ENCODE measurements at places on chromosomes 7 and 10. TPM values are rescaled to one million over a fixed set of nuclear protein-coding genes. Genes with fewer than 3 reads are reported as not detected.

The ACTR3C gene
- 0.11 TPM for total RNA-seq

DNA sequence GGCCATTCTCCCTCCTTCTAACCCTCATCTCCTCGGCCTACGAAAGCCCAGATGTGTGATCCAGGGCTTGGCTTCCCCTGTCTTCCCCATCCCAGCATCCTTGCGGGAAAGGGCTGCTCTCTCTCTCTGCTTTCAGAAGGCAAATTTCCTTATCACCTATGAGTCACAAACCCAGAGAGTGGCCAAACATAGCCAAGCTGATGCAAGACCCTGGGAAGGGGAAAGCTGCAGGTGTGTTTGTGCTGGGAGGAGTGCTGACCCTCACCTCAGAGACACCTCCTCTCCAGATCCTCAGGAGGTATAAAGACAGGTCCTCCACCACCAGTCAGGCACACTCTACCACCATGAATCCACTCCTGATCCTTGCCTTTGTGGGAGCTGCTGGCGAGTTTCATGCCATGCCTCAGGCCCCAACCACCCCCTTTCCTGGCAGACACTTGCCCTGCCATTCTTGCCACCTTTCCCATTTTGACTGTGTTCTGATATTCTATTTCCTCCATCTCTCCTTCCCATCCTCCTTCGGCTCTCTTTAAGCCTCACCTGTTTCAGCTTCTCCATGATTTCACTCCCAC is 10.6 kb upstream of the PRSS2 start:
- H3K4me3 ChIP-seq, result no peak overlapping the region
- H3K4me1 ChIP-seq, result no peaks in the 10 kb centered on the region
- DNase-seq, result peak; percentile 18
- H3K27me3 ChIP-seq, result no peaks in the 10 kb centered on the region
- H3K27ac ChIP-seq, result no peak overlapping the region

- H3K27ac ChIP-seq, result no peak overlapping the region
- H3K4me1 ChIP-seq, result peaks cover 8% of the 10 kb centered on the region
- no peak for DNase-seq
- H3K36me3 ChIP-seq, result no peaks in the 10 kb centered on the region
These were observed 16.0 kb downstream of the DENND2A start for GRCh38 chr7:140624392-140625191.

The HOXA5 gene
- total RNA-seq, result 22.0 TPM

The SPDYE6 gene
- total RNA-seq, result not detected

DNA sequence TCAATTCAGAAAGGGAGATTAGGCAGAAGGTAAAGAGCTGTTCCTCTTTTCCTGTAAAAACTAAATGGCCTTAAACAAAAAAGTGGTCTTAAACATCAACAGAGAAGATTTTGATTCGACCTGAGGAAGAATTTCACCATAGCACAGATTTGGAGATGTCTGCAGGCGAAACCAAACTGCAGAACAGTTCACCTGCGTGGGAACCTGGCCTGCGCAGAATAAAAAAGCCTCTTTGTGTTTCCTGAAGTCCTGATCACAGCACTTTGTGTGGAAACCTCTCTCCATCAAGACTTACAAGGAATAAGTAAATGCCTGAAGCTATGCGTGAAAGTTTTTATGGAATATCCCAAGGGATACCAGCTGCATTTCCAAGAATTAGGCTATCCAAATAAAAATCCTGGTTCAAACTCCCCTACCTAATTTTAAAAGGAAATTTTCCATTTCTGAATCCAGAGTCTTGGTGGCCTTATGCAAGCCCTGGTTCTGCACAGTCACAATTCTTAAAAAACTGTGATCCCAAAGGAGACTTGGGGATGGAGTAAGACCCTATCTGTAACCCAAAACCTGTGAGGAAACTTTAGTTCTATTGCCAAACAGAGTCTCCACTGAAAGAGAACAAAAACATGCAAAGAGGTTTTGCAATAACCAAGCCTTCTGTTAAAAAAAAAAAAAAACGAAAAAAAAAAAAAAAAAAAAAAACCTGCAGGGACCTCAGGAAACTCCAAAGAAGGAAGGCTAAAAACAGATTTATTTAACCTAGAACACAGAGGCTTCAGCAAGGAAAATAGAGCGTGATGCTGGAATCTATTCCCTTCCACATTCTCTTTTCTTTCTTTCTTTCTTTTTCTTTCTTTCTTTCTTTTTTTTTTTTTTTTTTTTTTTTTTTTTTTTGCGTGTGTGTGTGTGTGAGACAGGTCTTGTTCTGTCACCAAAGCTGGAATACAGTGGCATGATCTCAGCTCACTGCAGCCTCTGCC is 10.4 kb downstream of the CALML3 start:
- H3K27ac ChIP-seq, result peak overlapping the region; percentile 87
- DNase-seq, result no peak
- H3K4me3 ChIP-seq, result no peak overlapping the region
- H3K27me3 ChIP-seq, result no peaks in the 10 kb centered on the region
